ENCODE measurements at places on chromosomes 3 and 15.

DNA sequence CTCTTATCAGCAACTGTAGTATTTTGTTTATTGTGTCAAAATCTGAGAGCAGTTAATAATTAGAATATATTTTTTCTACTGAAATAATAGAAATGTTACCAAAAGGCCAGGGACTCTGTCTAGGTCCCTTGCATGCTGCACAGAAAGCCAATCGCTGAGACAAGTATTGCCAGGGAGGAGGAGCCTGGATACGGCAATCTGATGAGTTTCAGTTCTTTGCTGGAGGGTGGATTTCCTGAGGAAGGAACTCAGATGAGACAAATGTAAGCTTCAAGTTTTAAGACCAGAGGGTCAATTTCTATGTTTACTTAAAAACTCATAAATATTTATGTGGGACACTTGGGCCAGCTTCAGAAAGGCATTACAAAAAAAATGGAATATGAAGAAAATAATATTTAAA lies 252.2 kb downstream of the GABRG3 start:
- no peak for DNase-seq

DNA sequence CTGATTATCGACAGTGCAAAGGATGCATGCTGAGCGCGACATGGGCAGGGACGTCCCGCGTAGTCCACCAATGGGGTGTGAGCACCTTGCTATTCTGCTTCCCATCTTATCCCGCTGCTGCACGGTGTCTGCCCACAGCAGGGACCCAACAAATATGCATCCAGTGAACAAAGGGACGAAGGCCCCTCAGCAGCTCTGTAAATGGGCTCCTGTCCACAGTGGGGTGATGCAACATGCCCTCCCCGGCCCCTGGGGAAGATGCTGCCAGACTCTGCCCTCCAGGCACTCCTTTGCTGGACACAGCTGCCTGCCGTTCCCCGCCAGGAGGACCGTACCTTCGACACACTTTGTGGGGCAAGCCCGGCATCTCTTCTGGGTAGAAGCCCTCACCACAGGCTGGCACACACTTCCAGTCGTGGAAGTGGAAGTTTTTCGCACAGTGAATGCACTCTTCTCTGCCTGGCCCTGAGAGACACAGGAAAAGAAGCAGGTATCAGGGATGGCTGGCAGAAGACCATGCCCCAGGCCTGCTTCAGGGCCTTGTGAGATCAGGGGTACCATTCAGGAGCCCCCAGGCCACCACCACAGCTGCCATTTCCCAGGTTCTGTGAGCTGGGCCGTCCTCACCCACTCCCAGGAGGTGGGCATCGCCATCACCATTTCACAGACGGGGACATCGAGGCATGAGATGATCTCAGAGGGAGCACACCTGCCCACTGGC lies 18.2 kb upstream of the SNRPA1 start:
- DNase-seq: peak; percentile 23

- no peak for DNase-seq
Observed at GRCh38 chr3:12155828-12156227, 2.9 kb downstream of the TIMP4 start.

DNA sequence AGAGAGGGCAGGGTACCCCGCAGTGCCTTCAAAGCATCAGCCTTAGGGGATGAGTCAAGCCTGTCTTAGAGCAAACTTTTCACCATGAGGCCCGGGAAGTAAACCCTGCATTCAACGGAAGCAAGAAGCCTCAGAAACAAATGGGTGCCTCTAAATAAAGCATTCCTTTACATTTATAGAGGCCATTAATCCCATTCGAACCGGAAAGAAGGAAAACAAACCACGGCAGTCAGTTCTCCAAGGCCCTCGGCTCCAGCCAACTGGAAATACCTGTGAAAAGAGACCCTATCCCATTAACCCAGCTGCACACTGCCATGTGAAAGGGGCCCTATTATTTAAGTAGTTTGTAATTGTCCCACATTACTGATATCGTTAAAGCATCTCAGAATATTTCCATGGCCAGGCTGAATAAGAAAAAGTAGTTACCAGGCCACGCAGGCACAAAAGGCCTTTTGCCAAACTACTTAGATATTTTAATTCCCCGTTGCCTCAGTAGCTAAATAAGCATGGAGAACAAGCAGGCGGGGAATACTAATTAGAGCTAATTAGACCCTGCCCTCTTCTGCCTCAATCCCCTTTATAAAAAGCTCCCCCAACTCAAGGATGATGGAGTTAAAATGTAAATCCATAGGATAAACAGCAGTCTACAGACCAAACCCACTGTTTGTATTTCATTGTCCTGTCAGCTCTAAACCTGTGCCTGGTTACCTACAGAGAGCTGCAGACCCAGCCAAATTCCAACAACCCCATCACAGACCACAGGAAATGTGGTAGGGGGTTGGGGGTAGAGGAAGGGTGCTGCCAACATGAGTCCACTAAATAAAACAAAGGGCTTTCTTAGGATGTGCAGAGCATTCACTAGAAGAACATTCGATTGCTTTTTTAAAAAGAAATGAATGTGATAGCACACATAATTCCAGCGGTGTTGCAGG lies 4.1 kb downstream of the ITGB5 start:
- no peak for DNase-seq

DNA sequence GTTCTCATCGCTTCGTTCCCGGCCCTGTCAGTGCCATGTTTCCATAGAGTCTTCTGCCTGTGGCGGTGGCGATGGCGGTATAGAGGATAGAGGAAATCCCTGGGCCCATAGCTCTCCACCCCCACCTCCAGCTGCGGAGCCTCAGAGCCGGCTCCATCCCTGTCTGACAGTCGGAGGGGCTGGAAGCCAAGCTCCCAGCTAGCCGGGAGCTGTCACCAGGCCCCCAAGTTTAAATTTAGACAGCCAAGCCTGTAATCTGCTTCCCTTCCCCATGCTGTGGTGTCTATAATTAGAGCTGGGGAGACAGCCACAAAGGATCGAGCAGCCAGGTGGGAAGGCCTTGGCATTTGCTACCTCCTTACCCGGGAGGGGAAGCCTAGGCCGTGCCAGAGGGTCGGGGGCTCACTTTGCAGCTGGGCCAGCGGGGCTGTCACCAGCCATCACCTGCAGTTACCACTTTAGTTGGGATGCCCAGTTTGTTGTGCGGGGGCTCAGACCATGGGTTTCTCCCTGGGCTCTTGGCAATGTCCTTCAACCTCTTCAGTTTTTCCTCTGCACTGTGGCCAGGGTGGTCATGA lies 56.3 kb upstream of the SEC13 start:
- no peak for DNase-seq

- no peak for DNase-seq
Observed at GRCh38 chr15:91072161-91072560, 27.9 kb upstream of the SV2B start.

DNA sequence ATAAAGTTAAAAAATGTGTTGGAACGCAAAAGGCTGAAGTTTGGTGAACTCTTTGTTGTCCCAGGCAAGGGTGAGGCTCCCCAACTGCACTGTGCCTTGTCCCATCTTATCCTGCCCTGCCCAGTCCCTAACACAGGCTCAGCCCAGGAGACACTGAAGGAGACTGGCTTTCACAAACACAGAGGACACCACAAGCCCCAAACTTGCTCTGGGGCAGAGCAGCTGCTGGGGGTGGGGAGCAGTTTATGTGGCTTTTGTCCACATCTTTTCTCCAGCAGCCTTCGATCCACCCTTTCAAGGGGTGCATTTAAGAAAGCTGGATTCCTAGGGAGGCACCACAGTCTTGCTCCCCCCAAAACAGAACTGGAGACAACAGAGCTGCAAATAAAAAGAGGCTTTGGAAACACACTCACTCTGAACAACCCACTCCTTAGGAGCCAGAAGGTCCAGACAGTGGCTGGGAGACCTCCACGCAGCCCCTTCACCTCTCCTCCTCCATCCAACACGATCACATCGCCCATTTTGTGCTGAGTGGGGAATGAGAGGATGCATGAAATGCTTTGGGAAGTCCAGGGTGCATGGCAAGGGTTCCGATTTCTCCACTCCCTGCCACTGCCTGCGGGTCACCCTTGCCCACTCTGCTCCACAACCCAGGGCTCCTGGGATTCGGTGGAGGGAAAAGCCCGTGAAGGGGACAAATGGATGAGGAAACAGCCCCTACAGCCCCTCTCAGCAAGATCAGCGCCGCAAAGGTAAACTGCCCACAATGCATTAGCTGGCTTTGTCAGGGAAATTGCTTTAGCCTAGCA lies 260.5 kb upstream of the TLE3 start:
- DNase-seq: no peak

- no peak for DNase-seq
Observed at GRCh38 chr3:192830291-192831110, 87.2 kb downstream of the MB21D2 start.

DNA sequence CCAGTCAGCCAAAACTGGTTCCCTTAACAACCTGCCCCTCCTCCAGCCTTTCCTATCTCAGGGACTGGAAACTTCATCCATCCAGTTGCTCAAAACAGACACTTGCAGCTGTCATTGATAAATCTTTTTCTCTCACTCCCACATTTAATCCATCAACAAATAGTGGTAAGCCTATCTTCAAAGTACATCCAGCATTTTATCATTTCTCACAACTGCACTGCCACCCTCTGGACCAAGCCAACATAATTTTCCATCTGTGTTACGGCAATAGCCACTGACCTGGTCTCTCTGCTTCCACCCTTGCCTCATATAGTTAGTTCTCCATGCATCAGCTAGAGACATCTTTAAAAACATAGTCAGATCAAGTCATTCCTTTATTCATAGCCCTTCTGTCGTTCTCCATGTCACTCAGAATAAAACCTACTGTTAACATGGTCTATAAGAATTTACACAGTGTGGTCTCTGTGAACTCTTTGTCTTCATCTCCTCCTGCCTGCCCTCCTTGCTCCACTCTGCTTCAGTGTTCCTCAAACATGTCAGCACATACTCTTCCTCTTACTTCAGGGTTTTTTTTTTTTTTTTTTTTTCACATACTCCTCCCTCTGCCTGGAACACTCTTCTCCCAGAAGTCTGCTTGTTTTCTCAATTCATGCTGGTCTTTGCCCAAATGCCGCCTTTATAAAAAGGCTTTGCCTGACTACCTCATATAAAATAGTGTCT lies 102.5 kb upstream of the COL6A5 start:
- DNase-seq: no peak

- no peak for DNase-seq
Observed at GRCh38 chr3:161273589-161274218, 52.6 kb downstream of the NMD3 start.

GRCh38 chr3:49519296-49519695 lies 35.0 kb upstream of the BSN start:
- DNase-seq: no peak

DNA sequence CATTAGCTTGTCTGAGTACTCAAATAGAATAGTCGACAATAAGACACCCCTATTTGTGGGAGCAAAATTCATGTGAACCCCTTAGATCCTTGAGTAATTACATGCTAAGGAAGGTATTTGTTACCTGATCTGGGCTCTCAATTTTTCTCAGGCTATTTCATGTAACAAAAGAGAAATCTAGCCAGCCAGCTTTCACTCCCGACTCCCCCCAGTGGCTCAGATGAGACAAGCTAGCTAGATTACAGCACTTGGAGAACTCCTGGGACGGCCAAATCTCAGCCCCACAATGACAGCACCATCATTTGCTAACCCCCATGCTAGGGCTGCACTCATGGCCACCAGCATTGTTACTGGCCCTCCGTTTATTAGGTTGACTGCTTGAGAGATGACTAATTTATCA lies 41.3 kb downstream of the GLDN start:
- peak; percentile 67 for DNase-seq

GRCh38 chr3:24526640-24527212 lies 32.1 kb upstream of the THRB start:
- DNase-seq: no peak

- DNase-seq: no peak
Observed at GRCh38 chr15:71747128-71748083, 62.9 kb upstream of the NR2E3 start.

DNA sequence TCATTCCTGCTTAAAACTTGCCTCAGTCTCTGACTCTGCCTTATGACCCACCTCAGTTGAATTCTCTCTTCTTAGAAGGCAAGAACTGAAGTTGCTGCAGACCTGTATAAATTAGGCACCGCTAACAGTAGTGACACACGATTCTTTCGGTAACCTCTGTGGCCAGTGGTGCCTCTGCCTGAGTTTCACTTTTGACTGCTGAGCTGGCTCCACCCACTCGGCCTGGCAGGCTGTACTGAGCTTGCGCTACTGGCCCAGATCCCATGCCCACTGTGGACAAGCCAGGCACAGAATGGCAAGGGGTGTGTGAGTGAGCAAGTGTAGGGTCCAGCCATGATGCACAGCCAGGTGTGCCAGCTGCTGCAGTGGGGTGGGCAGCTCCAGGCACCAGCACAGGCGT lies 19.1 kb upstream of the EIF1B start:
- peak; percentile 51 for DNase-seq

- no peak for DNase-seq
Observed at GRCh38 chr3:67529337-67529736, 125.1 kb downstream of the SUCLG2 start.

DNA sequence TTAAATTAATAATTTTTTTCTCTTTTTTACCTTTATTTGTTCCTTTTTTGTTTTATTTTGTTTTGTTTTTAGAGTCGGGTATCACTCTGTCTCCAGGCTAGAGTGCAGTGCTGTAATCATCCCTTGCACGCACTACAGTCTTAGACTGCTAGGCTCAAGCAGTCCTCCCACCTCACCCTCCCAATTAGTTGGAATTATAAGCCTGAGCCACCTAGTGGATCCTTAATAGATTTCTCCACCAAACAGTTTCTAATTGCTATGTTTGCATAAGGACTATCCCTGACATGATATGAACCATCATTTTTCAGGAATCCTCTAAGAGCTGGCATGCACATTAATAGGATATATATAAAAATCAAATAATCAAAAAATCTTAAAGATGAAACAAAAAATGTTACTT lies 993.2 kb downstream of the OTOL1 start:
- no peak for DNase-seq

- DNase-seq: no peak
Observed at GRCh38 chr3:69876073-69876472, 123.5 kb upstream of the SAMMSON start.

GRCh38 chr3:129399895-129400357 lies 28.5 kb downstream of the EFCAB12 start:
- no peak for DNase-seq

GRCh38 chr15:58331913-58332675 lies 99.7 kb upstream of the LIPC start:
- DNase-seq: peak; percentile 79

DNA sequence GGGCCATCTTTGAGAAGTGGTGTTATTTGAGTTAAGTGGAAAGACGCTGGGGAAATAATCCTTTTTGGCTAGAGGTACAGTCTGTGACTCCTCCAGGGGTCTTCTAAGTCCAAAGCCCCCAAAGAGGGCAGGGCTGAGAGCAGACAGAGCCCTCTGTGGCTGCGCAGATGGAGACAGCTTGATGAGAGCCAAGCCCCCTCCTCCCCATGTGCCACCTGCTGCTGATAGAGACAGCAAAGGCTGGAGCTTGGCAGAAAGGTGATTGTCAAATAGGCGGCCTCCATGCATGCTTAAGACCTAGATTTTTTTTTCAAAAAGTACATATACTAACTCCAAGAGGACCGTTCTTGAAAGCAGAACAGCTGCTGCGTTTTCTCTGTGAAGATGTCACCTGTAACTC lies 72.4 kb downstream of the CRYGS start:
- no peak for DNase-seq

GRCh38 chr3:12230877-12231276 lies 58.0 kb upstream of the PPARG start:
- no peak for DNase-seq

DNA sequence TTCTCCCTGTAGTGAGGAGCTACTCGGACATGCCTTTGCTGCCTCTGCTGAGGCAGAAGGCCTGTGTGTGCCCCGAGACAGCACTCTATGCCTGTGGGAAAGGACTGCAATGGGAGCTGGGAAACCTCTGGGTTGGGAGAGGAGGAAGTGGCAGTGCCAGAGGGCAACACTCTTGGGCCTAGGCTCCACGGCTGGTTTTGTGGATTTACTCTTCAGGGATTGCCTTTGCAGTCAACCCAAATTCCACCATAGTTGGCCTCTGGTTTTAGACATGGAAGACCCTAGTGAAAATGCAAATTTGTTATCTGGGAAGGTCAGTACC lies 46.8 kb downstream of the ITGA11 start:
- peak; percentile 12 for DNase-seq

All from H9 (cell line).